Iris pigment epithelial cell (primary cell): ENCODE measurements at places on chromosomes 6 and 20.

GRCh38 chr6:6931071-6932025, 176.4 kb upstream of the RREB1 start:
- no peak for DNase-seq

DNA sequence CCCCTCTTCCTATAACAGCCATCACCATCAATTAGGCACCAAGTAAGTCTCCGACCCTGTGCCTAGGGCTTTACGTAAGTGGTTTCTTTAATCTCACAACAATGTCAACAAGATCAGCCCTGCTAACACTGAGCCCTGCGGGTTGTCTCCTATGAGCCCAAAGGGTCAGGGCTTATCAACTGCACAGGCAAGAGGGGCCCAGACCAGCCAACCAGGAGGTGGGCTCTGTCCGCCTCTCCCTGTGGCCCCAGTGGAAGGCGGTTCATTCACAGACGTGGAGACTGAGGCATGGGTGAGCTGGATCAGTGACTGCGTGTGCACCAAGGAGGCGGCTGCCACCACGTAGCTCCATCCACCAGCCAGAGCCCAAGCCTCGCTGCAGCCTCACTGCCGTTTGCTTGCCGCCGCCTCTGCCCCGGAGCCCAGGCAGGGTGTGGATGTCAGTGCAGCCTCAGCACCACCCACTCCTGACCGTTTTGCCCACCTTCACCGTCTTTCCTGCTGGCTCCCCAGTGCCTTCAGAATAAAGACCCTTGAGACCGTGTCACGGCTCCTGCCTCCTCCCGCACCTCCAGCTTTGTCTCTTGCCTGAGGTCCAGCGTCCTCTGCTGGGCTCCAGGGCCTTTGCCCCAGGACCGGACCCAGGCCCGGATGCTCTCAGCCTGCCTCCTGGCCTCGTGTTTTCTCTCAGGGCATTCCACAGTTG, 78.7 kb downstream of the DLL1 start:
- DNase-seq: no peak

GRCh38 chr20:51380401-51381385, 161.8 kb downstream of the NFATC2 start:
- DNase-seq: no peak

GRCh38 chr20:20666359-20666758, 46.1 kb downstream of the RALGAPA2 start:
- no peak for DNase-seq

DNA sequence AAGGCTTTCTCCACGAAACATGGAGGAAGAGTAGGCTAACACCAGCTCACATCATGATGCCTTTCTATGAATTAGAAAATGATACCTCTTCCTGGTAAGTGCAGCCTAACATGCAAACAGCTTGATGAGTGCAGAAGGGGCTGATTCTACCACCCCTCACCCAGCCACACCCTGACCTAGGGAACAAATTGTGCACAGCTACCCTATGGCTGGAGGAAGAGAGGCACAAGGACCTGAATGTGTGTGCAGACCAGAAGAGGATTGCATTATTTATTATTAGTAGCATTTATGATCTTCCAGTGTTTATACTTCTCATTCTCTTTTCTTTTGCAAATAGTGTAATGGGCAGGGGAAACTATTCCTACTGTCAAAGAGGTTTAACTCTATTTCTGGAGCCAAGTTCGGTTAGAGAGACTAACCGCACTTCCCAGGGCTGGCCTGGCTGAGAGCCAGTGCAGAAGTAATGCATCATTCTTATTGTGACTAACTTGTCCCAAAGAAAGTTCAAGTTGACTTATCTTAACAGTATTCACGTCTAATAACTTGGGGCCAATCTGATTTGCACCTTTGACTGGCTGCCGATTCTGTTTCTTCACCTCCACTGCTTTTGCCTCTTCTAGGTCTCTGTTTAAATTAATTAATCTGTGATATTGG, 237.5 kb downstream of the CD83 start:
- peak; percentile 85 for DNase-seq

GRCh38 chr6:146543940-146544615, 445 bp downstream of the RAB32 start:
- DNase-seq: peak; percentile 50

DNA sequence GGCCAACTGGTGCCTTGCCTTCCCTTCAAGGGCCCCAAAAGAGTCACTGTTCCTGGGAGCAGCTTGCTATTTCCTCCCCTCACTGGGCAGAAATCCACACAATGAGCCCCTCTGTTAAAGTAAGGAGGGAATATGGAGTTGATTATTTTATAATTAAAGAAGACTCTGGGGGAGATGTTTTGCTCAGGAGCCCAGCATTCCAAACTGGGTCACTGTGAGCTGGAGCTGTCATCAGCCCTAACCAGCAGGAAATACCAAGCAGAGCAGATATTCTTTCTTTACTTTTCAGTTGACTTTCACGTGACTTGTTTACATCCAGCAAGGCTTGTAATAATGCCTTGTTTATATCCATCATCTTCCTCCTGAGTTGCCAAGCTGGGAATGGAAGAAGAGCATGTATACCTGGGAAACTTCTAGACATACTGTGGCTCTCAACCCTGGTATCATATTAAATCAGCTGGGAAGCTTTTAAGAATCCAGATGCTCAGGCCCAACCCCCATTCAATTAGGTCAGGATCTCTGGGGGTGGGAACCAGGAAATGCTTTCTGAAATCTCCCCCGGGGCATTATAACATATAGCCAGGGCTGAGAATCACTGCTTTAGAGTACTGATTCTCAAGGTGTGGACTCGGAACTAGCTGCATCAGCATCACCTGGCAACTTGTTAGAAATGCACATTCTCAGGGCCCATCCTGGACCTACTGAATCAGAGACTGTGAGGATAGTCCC, 175.6 kb upstream of the MYLIP start:
- DNase-seq: peak; percentile 46

- DNase-seq: no peak
Measured at GRCh38 chr6:143578054-143578453, 66.5 kb upstream of the FUCA2 start.

- DNase-seq: no peak
Measured at GRCh38 chr6:79599725-79600259, 31.3 kb upstream of the SH3BGRL2 start.

DNA sequence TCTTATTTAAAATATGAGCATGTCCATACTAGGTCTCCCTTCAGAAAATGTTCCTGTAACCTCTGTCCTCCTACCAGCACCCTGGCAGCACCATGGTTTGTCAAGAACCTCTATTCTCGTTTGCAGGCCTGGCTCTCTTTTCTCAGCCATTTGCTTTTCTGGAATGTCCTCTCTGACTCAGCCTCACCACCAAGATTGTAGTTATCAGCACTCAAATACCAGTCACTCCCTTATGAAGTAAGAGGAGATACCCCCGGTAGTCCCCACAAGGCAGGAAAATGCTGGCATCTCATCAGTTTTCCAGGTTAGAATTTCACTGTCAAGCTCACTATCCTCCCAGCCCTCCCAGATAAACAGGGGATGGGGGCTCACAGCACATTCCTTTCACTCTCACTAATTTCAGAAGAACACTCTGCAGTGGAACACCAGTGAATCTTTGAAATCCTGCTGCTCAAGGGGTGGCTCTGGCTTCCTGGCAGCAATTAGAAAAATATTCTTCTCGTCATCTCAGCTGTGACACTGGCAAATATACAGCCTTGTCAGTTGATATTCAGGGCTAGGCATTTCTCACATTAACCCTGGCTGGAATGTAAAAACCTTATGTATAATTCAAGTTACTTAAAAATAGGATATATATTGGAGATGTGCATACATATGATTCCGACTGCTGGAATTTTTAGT, 129.2 kb downstream of the TBX18 start:
- DNase-seq: peak; percentile 84

GRCh38 chr20:60206259-60206658, 248.0 kb downstream of the CDH26 start:
- DNase-seq: peak; percentile 47

- no peak for DNase-seq
Measured at GRCh38 chr6:149567945-149568585, 1.9 kb downstream of the GINM1 start.

DNA sequence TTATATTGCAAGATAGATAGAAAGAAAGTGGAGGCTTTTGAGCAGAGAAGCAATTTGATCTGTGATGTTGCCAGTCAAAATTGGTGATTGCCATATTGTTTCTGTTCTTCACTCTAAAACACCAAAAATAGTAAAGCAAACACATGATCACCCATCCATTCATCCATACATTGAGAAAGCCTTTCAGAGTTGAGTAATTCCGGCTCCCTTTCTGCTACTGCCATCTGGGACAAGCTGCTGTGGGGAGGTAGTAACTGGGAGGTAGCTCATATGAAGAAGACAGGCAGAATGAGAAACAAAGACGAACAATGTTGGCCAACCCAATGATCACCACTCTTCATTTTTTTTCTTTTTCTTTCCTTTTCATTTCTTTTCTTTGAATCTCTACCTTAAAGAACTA, 51.1 kb upstream of the HBS1L start:
- DNase-seq: no peak

GRCh38 chr20:32674362-32674789, 635 bp upstream of the C20orf203 start:
- peak; percentile 43 for DNase-seq

DNA sequence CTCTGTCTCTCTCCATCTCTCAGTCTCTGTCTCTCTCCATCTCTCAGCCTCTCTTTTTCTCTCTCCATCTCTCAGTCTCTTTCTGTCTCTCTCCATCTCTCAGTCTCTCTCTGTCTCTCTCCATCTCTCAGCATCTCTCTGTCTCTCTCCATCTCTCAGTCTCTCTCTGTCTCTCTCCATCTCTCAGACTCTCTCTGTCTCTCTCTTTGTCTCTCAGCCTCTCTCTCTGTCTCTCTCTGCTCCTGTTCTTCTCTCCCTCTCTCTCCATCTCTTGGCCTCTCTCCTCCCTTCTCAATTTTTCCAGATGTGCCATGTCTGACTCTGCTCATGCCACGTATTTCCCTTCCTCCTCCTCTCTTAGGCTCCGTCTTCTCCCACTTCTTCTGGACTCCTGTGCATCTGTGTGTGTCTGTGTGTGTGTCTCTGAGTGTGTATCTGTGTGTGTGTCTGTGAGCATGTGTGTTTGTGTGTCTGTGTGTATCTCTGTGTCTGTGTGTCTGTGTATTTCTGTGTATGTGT, 72.7 kb downstream of the SRC start:
- DNase-seq: no peak

GRCh38 chr6:42440778-42441696, 10.7 kb downstream of the TRERF1 start:
- peak; percentile 85 for DNase-seq

GRCh38 chr20:63974402-63975200, 4.8 kb downstream of the SAMD10 start:
- DNase-seq: no peak

- no peak for DNase-seq
Measured at GRCh38 chr6:127103482-127103881, 15.0 kb upstream of the RSPO3 start.

GRCh38 chr6:135118134-135118730, 62.9 kb upstream of the MYB start:
- no peak for DNase-seq

DNA sequence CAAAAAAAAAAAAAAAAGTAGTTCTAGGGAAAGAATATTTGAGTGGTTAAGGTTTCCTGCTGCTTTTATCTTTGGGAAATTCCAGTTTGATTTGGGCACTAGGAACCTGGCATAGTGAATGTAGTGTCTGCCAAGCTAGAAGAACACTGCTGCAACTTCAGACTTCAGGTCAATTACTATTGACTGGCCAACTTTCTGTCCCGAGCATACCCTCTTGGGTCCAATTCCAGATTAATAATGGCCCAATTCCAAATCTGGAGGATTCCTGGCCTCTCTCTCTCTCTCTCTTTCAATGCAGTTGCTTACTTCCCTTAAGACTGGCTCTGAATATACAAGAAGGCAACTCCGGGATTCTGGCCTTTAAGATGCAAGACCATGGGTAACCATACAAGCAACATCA, 74.9 kb downstream of the ANKEF1 start:
- no peak for DNase-seq

DNA sequence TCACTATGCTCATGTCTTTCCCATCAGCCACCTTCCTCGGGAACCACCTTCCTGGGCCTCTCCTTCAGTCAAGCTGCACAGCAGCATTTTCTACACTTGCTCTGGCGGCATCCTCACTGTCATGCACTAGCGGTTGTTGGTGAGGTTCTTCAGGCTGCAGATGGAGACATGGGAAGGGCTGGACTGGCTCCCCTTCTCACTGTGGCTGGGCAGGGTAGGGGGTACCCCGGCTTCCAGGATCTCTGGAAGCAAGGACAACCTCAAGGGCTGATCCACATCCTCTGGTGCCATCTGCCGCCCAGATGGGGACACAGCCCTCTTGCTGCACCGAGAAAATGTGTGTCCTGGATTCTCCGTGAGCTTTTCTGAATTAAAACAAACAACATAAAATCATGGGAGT, 180.1 kb upstream of the RNF24 start:
- peak; percentile 23 for DNase-seq

- no peak for DNase-seq
Measured at GRCh38 chr6:159813781-159814180, 13.7 kb downstream of the PNLDC1 start.

GRCh38 chr6:122568350-122568749, 41.9 kb upstream of the PKIB start:
- DNase-seq: no peak

DNA sequence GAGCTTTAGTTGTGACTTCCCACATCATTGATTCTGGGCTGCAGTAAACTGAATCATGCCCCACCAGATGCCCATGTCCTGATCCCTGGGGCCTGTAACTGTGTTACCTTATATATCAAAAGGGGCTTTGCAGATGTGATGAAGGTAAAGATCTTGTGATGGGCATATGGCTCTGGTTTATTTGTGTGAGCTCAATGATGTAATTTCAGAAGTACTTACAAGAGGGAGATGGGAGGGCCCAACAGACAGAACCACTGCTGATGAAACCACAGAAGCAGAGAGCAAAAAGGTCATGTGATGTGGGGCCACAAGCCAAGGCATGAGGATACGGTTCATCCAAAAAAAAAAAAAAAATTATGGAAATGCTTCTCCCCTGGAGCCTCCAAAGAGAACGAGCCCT, 118.7 kb downstream of the TOX2 start:
- peak; percentile 52 for DNase-seq

GRCh38 chr6:73030257-73030656, 195.0 kb downstream of the KHDC1L start:
- no peak for DNase-seq

DNA sequence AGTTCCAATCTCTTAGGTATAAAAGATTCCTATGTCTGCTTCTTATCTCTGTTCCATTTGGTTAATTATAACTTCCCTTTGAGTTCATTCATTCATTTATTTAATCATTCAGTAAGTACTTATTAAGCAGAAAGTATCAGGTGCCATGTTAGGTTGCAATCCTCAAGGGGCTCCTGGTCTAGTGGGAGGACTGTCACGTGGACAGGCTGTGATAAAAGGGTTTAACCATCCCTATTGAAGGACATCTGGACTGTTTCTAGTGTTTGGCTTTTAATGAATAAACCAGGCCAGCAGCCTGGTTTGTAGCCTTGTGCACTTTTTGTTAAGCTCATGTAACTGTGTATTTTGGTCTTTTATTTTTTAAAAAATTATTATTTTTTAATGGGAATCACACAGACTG, 162.1 kb upstream of the OGFRL1 start:
- DNase-seq: no peak

GRCh38 chr6:129314575-129314974, 395.4 kb downstream of the ARHGAP18 start:
- DNase-seq: peak; percentile 9

- DNase-seq: no peak
Measured at GRCh38 chr6:37289931-37290330, 32.0 kb upstream of the TMEM217 start.

- DNase-seq: no peak
Measured at GRCh38 chr20:22575087-22575721, 9.2 kb downstream of the FOXA2 start.

GRCh38 chr20:2814587-2815051, at the start of gene C20orf141:
C20orf141 (plus strand) TSS chr20:2814987; CDS start chr20:2815185, 198 bp downstream.
- DNase-seq: peak; percentile 98

GRCh38 chr20:38224531-38224930, 36.0 kb downstream of the KIAA1755 start:
- no peak for DNase-seq
